Myocyte (in vitro differentiated cells): ENCODE measurements at places on chromosomes 12 and 14.

DNA sequence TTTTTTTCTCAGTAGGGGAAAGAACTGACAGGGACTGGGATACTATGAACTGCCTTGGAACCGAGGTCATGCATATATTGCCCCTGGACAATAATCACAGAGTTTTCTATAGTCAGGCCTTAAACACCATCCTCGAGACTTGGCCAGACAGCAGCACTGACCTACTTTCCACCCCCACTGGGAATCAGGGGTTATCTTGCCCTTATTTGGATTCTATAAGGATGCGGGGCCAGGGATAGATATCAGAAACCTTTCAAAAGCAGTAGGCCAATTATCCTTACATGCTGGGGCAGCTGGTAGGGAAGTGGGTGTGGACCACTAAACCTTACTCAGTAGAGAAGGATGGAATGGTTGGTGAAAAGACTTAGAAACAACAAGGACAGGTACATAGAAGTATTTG lies 2.0 kb downstream of the ZNF219 start:
- no peak for DNase-seq

GRCh38 chr12:80627782-80628181 lies 79.7 kb upstream of the MYF6 start:
- DNase-seq: peak; percentile 61

- DNase-seq: no peak
Observed at GRCh38 chr14:63404906-63405305, 86.2 kb upstream of the GPHB5 start.

DNA sequence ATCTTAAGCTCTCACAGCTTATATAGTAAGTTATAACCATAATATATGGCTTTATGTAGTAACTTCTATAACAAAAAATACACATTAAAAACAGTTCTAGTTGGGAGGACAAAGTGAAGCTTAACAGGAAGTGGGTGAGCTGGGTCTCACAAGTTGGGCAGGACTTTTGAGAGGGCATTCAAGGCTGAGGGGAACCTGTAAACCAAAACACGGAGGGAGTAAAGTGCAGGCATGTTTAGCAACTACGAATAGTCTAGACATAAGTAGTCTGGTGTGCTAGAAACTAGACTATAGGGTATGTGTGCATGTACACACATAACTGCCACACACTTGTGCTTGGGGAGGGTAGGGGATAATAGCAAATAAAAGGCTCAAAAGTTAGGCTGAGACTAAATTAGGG lies 14.2 kb upstream of the NEK9 start:
- no peak for DNase-seq

- no peak for DNase-seq
Observed at GRCh38 chr12:92130999-92131398, 14.6 kb downstream of the BTG1 start.

GRCh38 chr14:22220427-22220826 lies 368.6 kb downstream of the DAD1 start:
- DNase-seq: no peak

GRCh38 chr12:110543252-110543959 lies 39.7 kb downstream of the PPTC7 start:
- DNase-seq: peak; percentile 94

GRCh38 chr12:108911915-108912314 lies 32.0 kb downstream of the DAO start:
- no peak for DNase-seq

DNA sequence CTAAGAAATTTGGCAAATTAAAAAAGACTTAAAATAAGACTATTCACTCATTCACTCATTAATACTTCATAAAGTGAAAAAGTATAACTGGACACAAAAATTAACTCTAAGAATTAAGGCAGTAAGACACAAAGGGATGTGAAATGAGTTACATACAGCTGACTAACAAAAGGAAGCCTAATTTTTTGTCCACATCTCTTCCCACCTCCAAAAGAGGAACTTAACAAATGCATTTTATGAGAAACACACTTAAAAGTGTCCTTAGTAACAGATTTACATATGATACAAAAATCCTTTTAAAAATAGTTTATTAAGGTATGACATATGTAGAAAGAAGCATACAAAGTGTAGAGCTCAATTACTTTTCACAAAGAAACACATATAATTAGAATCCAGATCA lies 88.9 kb downstream of the NUMB start:
- DNase-seq: no peak

GRCh38 chr12:49089821-49090773 lies 4.5 kb downstream of the DHH start:
- DNase-seq: peak; percentile 53

- no peak for DNase-seq
Observed at GRCh38 chr12:12592930-12593329, 18.7 kb upstream of the CREBL2 start.

- DNase-seq: peak; percentile 3
Observed at GRCh38 chr12:15428632-15429031, 106.3 kb downstream of the PTPRO start.

- DNase-seq: no peak
Observed at GRCh38 chr12:94190623-94191022, 42.2 kb downstream of the PLXNC1 start.

DNA sequence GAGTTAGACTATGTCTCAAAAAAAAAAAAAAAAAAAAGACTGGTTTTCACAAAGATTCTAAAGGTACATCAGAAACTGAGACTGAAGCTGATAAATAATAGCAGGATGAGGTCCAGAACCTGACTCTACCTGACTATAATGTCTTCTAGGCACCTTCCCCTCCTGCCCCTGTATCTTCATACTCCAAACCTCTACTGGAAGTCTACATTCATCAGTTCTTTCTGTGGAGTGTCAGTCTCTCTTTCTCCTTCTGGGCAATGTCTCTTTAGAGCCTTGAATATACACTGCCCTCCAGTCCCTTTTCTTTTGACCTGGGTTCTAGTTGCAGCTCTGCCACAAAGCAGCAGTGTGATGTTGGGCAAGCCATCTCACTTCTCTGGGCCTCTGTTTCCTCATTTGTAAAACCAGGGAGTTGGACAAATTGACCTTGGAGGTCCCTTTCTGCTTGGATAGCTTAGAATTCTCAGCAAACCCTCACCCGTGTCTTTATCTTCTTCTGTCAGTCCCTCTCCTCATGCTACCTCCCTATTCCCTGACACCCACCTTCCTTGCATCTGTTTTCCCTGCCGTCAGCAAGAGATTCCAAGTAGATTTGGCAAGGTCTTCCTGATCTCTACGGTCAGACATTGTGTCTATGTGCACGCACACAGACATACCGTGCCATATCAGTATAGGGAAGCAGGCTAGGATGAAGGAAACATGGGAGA lies 4.3 kb downstream of the NFE2 start:
- no peak for DNase-seq

DNA sequence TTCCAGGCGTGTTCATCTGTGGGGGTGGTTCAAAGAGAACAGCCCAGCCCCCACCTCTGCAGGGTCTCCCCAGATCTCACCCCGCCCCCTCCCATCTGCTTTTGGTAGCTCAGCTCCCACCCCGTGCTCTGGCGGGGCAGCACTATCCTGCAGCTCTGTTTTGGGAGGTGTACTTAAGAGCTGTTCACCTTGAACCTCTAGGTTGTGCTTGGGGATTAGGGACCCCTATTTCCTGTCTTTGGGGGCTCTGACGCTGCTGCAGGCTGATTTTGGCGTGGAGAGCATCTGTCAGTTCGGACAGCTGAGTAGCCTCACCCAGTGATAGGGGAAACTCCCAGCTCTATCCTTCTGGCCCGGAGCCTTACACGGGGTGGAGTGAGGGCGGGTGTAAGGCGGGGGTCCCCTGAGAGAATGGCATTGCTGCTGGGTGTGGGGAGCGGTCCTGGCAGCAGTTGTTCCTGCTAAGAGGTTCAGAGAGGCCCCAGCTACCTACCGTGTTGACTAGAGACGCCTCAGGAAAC lies 765 bp downstream of the TMEM120B start:
- peak; percentile 86 for DNase-seq

- no peak for DNase-seq
Observed at GRCh38 chr12:49689785-49690184, 17.4 kb downstream of the FMNL3 start.

- DNase-seq: no peak
Observed at GRCh38 chr12:5437589-5437988, 5.7 kb downstream of the NTF3 start.

- DNase-seq: no peak
Observed at GRCh38 chr12:113136128-113136989, 798 bp upstream of the RASAL1 start.
